ENCODE measurements at places on chromosomes 4 and X.

- DNase-seq: no peak
Observed at GRCh38 chrX:154116426-154117211, 19.1 kb upstream of the MECP2 start.

DNA sequence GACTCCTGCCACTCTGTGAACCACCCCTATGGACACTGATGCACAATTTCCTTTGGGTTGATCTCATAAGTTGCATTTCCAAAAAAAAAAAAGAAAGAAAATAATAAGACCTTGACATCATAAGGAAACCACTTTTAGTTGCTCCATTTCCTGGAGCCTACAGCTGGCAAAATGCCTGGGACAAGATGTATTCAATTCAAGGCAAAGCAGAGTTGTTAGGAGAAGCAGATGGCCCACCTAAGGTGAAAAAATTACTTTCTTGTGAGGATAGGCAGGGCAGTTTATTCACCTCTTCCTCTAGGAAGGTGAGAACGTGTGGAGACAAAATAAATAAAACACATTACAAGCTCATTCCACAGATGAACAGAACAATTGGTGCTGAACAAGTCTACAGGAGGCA lies 14.1 kb upstream of the SCRG1 start:
- DNase-seq: no peak

GRCh38 chr4:57109847-57110639 lies at the start of gene IGFBP7:
TSS of gene IGFBP7 (minus strand) at chr4:57110385. CDS start at chr4:57110351, 34 bp downstream.
- peak; percentile 22 for DNase-seq

GRCh38 chr4:99054428-99054994 lies 34.1 kb downstream of the ADH5 start:
- no peak for DNase-seq

GRCh38 chr4:22071749-22072148 lies 123.2 kb upstream of the KCNIP4 start:
- DNase-seq: no peak

GRCh38 chr4:121822796-121823504 lies 733 bp downstream of the CCNA2 start:
- DNase-seq: peak; percentile 36

GRCh38 chr4:16457944-16458343 lies 231.7 kb upstream of the TAPT1 start:
- DNase-seq: no peak

DNA sequence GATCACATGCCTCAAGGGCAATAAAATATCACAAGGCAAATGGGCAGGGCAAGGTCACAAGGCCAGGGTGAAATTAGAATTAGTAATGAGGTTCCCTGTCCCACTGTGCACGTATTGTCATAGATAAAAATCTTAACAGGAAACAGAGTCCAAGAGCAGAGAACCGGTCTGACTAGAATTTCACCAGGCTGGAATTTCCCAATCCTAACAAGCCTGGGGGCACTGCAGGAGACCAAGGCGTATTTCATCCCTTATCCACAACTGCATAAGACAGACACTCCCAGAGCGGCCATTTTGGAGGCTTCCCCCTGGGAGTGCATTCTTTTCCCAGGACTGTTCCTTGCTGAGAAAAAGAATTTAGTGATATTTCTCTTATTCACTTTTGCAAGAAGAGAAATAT lies 25.9 kb upstream of the PRDM5 start:
- DNase-seq: no peak

- DNase-seq: no peak
Observed at GRCh38 chr4:84916227-84916626, 50.3 kb downstream of the WDFY3 start.

GRCh38 chr4:64821219-64821976 lies 412.1 kb upstream of the TECRL start:
- DNase-seq: no peak

GRCh38 chr4:10530137-10530786 lies 73.0 kb upstream of the ZNF518B start:
- DNase-seq: no peak

GRCh38 chr4:114312338-114312737 lies 286.3 kb upstream of the UGT8 start:
- DNase-seq: no peak

DNA sequence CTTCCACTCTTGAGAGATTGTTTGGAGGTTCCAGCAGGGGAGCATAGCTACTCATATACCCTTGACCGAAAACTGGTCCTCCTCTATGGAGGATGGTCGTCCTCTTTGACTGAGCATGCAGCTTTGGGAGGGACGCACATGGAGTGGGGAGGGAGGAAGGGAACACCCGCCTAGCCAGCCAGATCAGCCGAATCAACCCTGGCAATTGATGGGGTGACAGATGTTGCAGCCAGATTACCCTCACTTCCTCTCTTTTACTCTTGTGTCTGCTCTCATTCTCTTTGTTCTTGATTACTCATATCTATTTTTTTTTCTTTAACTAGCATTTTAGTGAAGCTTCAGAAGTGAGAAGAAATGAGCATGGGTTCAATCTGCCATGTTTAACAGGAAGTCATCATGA lies 19.6 kb downstream of the MGST2 start:
- DNase-seq: no peak

DNA sequence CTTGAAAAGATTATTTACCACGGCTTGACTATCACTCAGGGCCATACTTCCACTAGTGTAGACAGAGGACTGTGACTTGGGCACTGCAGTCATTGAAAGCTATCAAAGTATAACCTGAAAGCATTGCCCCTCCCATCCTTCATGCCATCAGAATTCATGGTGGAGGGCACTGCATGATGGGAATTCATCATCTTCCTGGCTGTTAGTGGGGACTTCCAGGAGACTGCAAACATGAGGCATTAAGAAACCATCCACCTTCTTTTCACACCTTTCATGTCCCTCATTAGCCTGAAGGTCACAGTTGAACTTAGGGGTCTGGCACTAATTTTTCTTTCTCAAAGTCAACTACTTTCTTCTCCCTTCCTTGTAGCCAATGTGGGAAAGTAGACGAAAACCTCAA lies 25.8 kb downstream of the VSIG4 start:
- DNase-seq: no peak

DNA sequence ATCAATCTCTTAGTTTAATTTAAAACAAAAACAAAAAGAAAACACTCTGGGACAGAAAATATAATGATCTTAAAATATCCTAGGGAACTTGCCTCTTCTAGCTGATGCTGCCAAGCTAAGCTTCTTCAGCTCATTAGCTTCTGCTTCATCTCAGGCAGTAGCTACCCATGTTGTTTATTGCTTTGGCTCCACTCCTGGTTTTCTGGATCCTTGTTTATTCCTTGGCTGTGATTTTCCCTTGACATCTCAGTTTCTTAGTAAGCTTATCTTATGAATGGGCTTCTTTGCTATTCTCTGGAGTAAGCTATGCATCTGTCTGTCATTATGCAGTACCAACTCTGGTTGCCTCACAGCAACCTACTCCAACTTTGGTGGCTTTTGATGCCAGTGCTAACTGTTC lies 5.1 kb upstream of the MTHFD2L start:
- no peak for DNase-seq

DNA sequence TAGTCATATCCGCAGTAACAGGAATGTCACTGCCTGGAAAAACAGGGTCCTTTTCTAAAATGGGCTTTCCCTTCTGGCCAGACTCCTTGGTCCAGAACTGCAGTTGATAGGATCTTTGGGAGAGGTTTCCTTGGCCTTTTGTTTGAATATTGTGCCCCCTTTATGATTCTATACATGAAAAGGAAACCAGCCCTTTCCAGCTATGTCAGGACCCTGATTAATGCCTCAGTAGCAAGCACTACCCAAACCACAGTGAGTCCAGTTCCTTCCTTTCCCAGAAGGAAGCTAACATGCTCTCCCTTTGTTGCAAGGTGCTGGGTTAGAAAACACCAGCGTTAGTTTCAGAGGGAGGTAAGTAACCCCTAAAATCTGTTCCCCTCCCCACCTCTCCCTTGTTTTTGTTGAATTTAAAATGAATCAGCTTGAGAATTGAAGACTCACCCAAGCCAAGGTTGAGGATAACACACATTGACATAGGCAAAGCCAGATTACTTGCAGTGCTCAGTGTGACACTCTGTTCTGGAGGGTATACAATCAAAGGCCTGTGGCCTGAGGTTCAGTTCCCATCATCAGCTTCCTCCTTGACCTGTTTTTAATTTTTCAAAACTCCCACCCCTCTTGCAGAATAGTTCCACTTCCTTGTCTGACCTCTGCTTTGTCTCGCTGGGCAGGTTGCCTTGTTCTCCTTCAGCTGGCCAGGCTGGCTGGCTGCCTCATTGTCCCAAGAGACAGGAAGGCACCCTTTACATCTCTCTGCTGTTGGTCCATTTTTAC lies 87.6 kb upstream of the PLAC1 start:
- no peak for DNase-seq

- no peak for DNase-seq
Observed at GRCh38 chr4:16035843-16036242, 48.0 kb downstream of the PROM1 start.

- DNase-seq: no peak
Observed at GRCh38 chr4:39608451-39608850, 30.2 kb downstream of the SMIM14 start.

DNA sequence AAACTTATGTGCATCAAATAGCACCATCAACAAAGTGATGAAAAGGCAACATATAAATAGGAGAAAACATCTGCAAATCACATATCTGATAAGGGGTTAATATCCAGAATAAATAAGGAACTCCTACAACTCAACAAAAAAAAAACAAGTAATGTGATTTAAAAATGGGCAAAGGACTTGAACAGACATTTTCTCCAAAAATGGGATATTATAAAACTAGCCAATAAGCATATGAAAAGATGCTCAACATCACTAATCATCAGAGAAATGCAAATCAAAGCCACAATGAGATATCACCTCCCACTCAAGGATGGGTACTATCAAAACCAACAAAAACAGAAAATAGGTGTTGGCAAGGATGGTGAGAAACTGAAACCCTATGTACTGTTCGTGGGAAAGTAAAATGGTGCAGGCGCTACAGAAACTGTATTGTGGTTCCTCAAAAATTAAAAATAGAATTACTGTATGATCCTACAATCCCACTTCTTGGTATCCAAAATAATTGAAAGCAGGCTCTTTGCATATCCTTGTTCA lies 2.4 kb downstream of the DNAJB14 start:
- DNase-seq: no peak

GRCh38 chr4:177107288-177107921 lies 202.3 kb upstream of the NEIL3 start:
- DNase-seq: no peak

DNA sequence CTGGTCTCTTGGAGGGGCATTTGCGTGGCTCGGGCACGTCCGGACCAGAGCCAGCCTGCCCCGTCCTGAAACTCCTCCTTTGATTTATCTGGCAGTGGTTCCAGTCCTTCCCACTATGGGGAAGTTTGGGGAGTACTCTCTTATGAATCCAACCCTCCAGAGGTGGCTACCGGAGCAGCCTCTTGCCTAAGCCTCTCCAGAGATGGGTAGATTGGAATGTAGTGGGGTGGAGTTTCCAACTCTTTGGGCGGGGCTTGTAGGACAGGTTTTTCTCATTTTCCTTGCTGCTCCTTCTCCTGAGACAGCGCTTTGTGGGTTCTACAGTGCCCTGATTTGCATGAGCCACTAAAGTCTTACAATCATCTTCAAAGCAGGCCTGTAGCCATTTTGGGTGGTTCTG lies 60.1 kb upstream of the XAGE1B start:
- no peak for DNase-seq

DNA sequence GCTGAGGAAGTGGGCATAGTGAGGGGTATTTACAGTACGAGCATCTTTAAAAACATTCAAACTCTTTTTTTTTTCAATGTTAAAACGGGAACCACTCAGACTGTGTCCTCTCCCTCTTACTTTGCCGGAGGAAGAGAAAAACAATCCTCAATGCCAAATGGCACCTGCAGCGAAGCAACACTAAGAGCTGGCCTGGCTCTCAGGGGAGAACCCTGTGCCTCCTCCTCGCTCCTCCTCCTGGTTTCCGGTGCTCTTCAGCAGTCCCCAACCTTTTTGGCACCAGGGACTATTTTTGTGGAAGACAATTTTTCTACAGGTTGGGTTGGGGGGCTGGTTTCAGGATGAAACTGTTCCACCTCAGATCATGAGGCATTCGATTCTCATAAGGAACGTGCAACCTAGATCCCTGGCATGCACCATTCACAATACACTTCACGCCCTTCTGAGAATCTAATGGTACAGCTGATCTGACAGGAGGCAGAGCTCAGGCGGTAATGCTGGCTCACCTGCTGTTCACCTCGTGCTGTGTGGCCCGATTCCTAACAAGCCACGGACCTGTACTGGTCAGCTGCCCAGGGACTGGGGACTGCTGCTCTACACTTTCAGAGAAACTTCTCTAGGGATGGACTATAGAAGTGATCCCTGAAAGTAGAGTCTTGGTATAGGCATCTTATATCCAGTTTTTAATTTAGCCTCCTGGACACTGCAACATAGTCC lies 404.1 kb downstream of the RAPGEF2 start:
- no peak for DNase-seq

DNA sequence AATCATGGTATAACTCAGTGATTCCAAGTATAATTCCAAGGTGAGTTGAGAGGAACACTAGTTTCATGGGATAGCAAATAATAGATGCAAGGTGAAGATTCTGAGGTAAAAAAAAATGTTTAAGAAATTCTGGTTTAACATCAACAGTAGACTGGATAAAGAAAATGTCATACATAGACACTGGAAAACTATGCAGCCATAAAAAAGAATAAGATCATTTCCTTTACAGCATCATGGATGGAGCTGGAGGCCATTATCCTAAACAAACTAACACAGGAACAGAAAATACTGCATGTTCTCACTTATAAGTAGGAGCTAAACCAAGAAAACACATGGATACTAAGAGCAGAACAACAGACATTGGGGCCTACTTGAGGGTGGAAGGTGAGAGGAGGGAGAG lies 54.6 kb upstream of the LEF1 start:
- DNase-seq: no peak

Measured in endothelial cell (in vitro differentiated cells).